AG08395 (cell line): ENCODE measurements at places on chromosomes 3 and 15.

DNA sequence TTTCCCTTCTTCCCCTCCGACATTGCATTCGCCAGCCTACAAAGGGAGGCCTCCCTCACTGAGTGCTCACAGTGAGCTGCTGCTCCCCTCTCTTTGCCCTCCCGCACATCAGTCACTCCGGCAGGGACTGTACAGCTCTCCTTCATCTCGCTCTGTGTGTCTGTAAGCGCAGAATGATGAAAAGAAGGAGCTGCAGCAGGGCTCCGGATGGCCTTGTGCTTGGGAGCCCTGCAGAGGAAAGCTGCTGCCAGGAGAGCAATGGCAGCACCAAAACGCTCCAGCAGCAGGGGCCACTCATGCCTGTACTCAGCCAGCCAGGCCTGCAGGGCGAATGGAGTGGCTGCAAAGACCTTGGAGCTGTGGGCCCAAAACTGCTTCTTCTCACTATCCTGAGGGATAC lies 107.0 kb upstream of the NSMCE3 start:
- DNase-seq = no peak

DNA sequence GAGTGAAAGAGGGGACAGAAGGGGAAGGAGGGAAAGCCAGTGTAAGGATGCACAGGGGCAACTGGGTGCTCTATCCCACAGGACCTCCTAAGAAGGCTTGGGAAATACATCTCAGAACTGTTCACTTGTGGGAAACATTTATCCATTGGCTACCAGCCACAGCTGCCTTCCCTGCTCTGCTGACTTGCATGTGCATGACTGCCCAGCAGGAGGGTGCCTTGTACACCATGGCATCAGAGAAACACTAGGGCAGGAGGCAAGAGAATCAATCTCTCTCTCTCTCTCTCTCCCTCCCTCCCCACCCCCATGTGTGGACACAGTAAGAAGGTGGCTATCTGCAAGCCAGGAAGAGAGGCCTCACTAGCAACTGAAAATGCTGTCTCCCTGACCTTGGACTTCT lies 62.9 kb upstream of the ZBTB38 start:
- DNase-seq = peak; percentile 62

DNA sequence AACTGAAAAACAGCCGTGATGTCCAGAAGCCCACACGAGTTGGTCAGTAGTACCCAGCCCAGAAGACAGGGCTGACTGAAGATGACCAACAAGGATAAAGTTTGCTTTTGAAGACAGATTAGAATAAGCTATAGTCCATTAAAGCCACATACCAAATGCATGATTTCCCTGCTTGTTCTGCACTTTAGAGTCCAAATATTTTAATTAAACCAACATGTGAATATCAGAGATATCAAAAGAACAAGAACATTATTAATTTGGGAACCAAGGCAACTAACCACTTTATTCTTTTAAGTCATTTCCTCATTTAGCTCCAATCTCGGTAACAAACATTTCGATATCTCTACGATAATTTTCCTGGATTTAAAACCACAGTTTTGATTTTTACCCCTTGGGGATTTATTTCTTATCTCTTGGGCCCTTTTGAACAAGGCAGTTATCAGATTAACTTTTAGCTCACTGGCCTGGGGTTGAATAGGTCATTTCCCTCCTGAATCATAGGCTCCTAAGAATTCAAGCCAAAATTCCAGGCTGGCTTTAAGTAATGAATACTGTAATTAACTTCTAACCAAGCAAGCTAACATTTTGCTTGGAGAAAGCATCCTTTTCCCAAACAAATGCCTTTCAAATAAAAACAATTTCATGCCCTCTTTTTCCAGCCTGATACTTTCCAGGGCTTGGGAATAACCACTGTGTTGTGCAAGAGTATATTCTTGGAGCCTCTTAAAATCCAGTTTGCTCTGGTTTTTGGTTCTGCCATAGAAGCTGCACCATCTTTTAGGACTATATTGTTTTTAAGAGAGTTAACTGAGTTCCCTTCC lies 102.9 kb upstream of the NR2E3 start:
- DNase-seq = peak; percentile 52

DNA sequence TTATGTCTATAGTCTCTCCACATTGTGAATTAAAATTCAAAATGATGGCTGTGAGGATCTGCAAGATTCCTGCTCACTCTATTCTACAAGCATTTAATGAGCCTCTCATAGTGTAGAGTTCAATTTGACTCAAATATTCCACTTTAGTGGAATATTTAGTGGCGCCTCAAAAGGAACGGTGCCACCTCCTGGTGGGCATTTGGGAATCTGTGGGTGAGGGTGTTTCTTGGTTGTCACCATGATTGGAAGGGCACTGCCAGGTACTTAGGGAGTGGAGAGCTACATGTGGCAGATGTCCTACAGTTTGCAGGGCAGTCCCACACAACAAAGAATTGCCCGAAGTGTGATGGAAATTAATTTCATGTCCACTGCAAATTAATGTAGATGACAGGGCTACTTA lies 21.5 kb upstream of the KCNMB3 start:
- no peak for DNase-seq

- no peak for DNase-seq
Measured at GRCh38 chr3:128804811-128805155, 74.6 kb upstream of the ACAD9 start.

- DNase-seq = no peak
Measured at GRCh38 chr3:13274551-13275332, 145.4 kb downstream of the NUP210 start.

- DNase-seq = no peak
Measured at GRCh38 chr3:84965141-84965540, 6.4 kb downstream of the CADM2 start.

DNA sequence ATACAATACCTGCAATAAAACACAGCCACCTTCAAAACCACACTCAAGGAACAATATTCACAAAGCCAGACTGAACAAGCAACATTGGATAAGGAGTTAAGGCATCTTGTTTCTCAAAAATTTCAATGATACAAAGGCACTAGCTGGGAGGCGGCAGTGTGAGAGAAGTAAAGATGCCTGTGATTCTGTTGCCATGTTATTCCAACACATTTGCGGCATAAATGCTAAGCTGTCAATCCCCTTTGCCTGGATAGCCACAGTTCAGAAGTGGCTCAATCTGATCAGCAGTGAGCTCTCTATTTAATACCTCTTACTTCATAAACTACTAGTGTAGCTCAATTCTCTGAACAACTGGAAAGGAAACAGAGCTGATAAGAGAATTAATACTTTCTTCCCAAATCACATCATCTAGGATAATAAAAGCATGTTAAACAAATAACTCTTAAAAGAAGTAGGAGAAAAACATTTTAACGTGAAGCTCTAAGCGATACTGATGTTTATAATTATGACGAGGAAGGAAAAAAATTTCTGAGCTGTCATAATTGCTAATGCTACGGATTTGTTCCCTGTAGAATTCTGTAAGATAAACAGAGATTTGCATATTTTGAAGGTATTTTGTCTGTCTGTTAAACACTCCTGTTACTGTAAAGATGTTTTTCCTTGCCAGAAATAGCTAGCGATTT lies 358.4 kb downstream of the FOXP1 start:
- no peak for DNase-seq

DNA sequence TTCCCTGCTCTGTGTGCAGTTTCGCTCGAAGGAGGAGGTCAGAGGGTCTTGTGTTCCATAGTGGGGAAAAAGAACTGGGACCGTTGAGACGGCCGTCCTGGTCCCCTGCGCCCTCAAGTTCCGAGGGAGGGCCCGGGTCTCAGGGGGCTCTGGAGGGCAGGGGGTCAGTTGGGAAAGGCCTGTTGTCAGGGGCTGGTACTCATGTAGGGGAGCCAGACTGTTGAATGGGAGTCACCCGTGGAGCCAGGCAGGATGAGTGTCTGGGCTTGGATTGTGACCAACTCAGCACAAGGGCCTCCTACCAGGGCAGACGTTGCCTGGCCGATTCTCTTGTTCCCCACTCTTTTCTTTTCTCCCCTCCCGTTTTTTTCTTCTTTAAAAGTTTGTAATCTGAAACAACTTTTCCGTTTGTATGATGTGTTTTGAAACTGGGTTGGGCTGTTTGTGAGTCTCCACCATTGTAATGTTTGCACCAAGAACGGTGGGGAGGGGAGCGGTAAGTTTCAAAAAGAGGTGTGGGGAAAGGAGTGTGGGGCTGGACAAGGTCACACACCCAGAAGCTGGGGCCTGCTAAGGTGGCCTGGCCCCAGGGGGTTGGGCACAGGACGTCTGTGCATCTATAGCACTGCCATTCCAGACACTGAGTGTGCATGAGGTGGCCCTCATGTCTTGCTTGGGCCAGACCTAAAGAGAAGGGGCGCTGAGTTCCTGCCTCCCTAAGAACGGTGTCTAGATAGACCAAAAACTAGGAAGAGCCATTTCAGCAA lies 1.1 kb downstream of the CMTM7 start:
- DNase-seq = peak; percentile 67

GRCh38 chr15:100926258-100926657 lies 7.1 kb downstream of the LRRK1 start:
- no peak for DNase-seq

DNA sequence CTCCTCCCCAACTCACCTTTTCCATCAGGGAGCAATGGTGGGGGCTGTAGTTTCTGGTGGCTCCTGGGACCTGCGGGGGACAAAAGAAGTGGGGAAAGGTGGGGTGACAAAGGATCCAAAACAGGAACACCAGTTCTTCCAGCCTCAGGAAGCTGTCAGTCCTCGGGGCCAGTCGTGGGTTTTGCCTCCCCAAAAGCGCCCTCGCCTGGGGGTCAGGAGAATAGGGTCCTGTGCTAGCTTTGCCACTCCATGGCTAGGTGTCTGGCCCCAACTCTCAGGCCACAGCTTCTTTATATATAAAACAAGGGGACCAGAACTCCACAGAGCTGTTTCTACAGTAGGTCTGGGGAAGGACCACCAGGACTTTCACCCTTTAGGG lies 4.0 kb downstream of the CCDC9B start:
- no peak for DNase-seq

GRCh38 chr3:58351920-58352319 lies 19.2 kb downstream of the PXK start:
- DNase-seq = no peak
